Transverse colon (tissue), 4 donors: ENCODE measurements at places on chromosomes 3 and 15. TPM values are rescaled to one million over a fixed set of nuclear protein-coding genes. Genes with fewer than 3 reads are reported as not detected.

DNA sequence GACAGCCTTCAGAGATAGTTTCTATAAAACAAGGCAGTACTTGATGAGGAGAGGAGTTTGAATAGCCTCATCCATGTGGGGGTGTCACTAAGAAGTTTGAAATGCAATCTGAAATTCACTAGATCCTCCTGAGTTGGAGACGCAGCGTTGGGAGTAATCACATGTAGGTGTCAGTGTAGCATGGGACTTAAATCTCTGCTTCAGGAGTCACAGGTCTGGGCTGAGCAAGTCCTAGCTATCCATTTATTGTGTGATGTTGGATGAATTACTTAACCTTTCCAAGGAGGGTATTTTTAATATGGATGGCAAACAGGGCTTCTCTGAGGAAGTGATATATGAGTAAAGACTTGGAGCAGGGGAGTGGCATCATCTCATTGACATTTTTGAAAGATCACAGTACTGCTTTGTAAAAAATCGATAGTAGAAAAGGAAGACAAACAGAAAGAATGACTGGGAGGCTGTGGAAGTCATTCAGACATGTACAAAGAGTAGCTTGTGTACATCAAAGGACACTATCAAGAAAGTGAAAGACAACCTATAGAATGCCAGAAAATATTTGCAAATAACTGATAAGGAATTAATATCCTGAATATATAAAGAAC is 17.1 kb downstream of the CP start:
- no peak for DNase-seq

The PPP1R14D gene
- 19.5 TPM for total RNA-seq

DNA sequence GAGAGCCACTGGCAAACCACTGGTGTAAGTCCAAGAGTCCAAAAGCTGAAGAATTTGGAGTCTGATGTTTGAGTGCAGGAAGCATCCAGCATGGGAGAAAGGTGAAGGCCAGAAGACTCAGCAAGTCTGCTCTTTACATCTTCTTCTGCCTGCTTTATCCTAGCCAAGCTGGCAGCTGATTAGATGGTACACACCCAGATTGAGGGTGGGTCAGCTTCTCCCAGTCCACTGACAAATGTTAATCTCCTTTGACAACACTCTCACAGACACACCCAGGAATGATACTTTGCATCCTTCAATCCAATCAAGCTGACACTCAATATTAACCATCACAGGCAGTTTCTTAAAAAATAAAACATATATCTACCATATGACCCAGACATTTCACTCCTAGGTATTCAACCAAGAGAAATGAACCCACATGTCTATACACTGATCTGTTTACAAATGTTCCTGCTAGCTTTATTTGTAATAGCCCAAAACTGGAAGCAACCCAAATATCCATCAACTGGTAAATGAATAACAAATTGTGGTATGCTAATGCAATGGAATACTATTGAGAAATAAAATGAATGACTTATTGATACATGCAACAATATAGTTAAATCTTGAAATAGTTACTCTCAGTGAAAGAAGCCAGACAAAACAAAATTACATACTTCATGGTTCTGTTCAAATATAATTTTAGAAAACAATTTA is 373.8 kb downstream of the ZNF385D start:
- no peak for DNase-seq

DNA sequence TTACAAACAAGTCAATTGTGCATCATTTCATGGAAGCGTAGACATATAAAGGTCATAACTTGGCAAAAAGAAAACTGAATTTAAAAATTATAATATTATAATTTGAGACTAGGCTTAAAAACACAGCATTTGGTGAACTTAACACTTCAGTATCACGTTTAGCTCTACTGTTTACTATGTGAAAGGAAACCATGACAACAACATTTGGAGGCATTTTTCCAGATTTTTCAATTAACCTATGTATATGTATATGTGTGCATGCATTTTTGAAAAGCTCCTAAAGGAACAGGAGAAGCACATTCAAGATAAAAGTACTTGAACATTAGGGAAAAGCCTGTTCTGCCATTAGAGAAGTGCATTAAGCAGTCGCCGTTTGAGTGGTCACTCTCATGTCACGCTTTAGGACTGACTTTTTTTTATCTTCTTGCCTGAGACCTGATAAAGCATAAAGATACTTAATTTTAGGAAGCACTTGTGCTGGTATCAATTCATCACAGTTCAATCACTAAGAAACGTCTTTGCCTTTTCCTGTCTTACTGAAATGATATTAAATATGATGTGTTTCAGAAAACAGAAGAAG is 156.0 kb downstream of the NAALADL2 start:
- DNase-seq, result no peak

- no peak for DNase-seq
Measured at GRCh38 chr3:155192957-155193746, 100.3 kb downstream of the STRIT1 start.

The TMCO5A gene
- total RNA-seq, result not detected

DNA sequence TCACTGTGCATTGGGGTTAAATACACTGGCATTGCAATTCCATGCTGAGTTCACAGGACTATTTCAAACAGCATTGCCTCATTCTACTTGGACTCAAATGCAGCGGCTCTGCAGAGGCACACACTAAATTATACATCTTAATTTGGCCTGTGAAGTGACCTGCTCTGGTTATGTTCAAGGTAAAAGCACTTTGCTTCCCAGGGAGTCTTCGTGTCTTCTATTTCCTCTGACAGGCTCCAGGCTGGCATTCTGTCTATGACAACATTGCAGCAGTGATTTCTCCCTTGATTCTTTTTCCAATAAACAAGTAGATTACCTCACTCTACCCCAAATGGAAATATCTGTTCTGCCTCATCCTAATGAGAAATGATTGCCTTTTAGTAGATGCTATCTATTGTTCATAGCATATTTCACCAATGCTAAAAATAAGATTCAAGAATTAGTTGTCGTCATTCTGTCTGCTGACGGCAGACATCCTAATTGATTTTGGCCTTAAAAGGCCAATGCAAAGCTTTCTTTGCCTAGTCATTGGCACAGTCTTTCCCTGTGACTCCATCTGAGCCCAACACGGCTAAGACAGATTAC is 33.8 kb downstream of the FMN1 start:
- DNase-seq, result no peak

DNA sequence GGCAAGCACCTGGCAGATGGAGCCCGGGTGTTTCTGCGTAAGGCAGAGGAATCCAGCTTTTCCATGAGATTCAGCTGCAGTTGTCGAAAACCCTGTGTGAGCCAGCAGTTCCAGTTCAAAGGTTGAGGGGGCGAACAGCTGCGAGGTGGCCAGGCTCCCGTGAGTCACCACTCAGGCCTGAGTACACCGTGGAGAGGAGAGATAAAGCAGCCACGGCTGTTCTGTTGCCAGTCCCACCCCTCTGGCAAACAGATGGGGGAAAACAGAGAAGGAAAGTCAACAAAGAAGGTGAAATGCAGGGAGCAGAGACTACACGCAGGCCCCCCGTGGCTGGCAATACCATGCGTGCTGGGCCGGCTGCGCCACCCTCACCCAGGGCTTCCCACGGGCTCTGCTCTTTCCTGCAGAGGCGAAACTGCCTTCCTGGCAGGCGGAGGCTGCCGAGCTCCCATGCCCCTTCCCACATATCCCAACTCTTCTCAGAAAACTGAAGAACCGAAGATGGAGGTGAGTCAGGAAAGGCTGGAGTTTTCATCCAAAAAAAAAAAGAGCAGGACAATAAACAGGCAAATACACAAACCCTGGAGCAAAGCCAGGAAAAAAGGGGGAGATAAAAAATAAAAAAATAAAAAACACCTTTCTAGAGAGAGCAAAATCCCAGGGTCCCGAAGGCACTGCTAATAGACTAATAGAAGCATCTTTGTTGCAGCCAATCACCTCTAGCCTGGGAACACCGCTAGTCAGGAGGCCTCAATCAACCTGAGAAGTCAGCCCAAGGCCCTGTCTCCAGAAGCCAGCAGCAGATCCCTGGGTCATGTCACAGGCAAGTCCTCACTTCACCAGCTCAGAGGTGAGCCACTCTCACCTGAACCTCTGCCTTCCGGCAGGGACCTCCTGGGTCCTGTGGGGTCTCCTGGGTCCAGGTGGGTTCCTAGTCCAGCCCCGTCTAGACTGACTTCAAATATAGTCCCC is 37.7 kb downstream of the FAM174B start:
- peak; percentile 71 for DNase-seq

DNA sequence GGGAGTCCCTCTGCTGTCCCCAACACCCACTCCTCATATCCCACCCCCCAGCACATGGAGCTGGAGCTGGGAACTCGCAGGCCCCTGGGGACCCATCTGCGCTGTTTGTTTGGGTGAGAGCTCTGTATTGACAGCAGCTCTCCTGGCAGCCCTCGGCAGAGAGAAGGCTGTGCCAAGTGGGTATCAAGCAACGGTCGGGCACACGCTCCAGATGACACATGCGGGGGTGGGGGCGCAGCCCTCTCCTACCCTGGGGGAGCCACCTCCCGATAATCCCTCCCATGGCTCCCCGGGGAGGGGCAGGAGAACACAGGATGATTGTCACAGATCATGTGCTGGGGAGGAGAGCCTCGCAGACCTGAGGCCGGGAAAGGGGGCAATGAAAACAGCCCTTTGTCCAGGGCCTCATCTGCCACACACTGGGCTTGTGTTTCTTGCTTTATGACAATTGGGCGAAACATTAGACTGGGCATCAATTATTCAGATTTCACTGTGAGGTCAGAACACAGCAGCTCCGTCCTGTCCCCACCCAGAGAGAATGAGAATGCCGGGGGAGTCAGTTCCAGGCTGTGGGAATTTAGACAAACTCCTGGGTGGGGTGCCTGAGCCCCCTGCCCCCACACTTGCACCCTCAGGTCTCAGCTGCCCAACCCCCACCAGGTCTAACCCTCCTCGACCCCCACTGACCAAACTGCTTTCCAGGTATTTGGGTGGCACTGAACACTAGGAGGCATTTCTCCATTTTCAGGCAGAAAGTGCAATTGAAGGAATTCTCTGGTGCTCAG is 46.4 kb upstream of the KLF13 start:
- DNase-seq, result peak; percentile 14

The TMEM158 gene
- total RNA-seq, result 0.82 TPM

The SCN11A gene
- 1.9 TPM for total RNA-seq

- peak; percentile 63 for DNase-seq
Measured at GRCh38 chr3:11509173-11510000, 134.3 kb downstream of the VGLL4 start.

DNA sequence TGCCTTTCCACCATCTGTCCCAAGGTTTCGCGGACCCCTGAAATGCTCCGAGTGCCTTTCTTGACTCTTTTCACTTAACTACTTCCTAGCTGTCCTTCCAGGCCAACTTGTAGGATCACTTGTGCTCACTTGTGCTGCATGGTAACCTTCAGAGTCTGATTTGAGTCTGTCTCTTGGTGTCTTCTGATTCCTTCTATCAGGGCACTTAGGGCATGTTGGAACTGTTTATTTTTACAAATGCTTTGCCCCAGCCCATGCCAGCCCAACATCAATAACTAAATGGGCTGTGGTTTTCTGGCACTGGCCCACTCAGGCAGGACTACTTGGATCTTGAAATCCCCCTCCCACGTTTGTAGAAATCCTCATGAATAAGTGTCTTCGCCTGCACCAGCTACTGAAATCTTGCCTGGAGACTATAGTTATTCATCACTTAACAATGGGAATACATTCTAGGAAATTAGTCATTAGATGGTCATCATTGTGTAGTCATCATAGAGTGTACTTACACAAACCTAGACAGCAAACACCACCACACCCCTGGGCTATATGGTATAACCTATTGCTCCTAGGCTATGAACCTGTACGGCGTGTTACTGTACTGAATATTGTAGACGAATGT is 123.1 kb upstream of the STRIT1 start:
- no peak for DNase-seq
